Gastrocnemius medialis (tissue), 4 donors: ENCODE measurements at places on chromosomes 2 and 18. TPM values are rescaled to one million over a fixed set of nuclear protein-coding genes. Genes with fewer than 3 reads are reported as not detected.

DNA sequence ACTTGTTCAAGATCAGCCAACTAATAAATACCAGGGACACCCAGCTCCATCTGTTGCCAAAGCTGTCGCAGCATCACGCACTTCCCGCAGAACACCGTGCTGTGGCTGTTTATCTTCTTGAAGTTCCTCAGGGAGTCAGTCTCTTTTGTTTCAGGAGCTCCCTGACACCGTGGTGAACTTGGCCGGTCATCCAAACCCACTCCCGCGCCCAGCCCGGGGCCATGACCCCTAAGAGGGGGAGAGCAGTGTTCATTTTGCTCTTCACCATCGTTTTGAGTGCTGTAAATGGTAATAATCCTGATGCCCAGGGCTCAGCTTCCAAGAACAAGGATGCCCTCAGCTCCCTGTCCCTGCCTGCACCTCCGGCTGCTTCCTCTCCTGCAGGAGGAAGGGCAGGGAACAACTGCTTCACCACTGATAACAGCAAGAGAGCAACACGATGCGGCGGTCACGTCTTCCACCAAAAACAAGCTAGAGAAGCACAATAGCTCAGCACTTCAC, 131.4 kb downstream of the SEPTIN10 start:
- DNase-seq = no peak

- DNase-seq = no peak
Measured at GRCh38 chr2:186737732-186738508, 44.1 kb downstream of the FAM171B start.

GRCh38 chr2:218964041-218964771, 4.7 kb downstream of the CDK5R2 start:
- no peak for DNase-seq

- DNase-seq = no peak
Measured at GRCh38 chr2:72951303-72952095, 34.2 kb downstream of the EMX1 start.

- no peak for DNase-seq
Measured at GRCh38 chr2:241095594-241096290, 6.3 kb downstream of the MTERF4 start.

DNA sequence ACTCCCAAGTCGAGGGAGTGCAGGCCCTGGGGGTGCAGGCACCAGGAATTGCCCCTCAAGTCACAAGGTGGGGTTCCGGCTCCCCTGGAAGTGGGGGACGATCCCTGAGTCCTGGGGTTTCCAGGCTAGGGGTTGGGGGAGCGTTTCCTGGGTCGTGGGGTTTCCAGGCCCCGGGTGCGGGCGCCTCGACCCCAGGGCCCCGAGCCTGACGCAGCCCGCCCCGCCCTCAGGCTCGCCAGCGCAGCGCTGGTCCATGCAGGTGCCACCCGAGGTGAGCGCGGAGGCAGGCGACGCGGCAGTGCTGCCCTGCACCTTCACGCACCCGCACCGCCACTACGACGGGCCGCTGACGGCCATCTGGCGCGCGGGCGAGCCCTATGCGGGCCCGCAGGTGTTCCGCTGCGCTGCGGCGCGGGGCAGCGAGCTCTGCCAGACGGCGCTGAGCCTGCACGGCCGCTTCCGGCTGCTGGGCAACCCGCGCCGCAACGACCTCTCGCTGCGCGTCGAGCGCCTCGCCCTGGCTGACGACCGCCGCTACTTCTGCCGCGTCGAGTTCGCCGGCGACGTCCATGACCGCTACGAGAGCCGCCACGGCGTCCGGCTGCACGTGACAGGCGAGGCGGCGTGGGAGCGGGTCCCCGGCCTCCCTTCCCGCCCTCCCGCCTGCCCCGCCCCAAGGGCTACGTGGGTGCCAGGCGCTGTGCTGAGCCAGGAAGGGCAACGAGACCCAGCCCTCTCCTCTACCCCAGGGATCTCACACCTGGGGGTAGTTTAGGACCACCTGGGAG, 12.0 kb downstream of the SIGLEC15 start:
- no peak for DNase-seq

DNA sequence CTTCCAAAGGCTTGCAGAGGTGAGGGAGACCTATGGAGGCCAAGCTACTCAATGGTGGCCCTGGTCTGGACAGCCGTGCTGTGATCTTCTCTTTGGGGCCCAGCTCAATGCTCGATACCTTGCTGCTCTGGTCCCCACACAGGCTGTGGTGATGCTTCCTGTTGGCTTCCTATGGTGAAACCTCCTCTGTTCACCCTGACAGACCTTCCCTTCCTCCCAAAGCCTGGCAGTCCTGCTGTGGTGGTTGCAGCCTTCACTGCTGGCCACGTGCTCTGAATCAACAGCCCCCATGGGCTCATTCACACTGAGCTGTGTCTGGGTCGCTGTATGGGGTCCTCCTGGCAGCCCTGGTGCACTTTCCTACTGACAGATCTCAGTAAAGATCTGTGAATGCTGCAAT, 31.0 kb upstream of the GALR1 start:
- DNase-seq = no peak

Gene SERPINB13
- not detected for total RNA-seq

Gene SIX3
- not detected for total RNA-seq

Gene DCDC2C
- total RNA-seq = not detected

Gene SULT1C4
- 1.6 TPM for total RNA-seq

Gene DTNA
- total RNA-seq = 50.6 TPM

Gene CDKL4
- not detected for total RNA-seq
